Aorta (tissue), 5 donors: ENCODE measurements at places on chromosomes 12 and 14. TPM values are rescaled to one million over a fixed set of nuclear protein-coding genes. Genes with fewer than 3 reads are reported as not detected.

DNA sequence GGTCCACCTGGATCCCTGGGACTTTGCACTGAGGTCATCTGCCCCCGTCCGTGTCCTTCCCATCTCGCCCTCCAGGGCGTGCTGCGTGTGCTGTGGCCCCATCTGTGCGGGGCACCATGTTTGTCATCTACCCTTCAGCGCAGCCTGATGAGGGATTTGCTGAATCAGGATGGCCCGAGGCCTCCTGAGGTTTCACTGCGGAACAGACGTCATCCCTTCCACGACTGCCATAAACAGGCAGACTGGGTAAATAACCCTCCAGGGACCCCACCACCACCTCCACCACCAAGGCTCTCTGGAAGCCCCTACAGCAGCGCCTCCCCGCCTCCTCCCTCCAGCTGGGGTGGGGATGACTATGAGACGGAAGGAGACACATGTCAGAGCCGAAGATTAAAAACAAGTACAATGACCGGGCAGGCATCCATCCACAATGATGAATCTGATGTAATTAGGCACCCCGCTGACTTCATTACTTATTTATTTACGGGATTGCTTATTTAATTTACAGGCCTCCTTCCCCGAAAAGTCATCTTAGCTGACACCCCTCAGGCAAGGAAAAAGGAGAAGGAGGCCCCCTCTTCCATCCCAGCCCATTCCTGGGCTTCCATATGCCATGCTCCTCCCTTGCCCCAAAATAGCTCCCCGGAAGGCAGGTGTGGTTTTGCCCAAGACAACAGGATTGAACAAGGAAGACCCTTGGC, 39.4 kb downstream of the NCOR2 start:
- H3K4me1 ChIP-seq, result no peaks in the 10 kb centered on the region
- H3K4me3 ChIP-seq, result no peak overlapping the region
- peak; percentile 72 for DNase-seq
- H3K27me3 ChIP-seq, result no peaks in the 10 kb centered on the region

- H3K4me1 ChIP-seq, result no peaks in the 10 kb centered on the region
- H3K27ac ChIP-seq, result no peak overlapping the region
- H3K27me3 ChIP-seq, result no peaks in the 10 kb centered on the region
- H3K36me3 ChIP-seq, result no peaks in the 10 kb centered on the region
- no peak for DNase-seq
These were observed 28.8 kb downstream of the HECTD4 start for GRCh38 chr12:112353393-112353792.

DNA sequence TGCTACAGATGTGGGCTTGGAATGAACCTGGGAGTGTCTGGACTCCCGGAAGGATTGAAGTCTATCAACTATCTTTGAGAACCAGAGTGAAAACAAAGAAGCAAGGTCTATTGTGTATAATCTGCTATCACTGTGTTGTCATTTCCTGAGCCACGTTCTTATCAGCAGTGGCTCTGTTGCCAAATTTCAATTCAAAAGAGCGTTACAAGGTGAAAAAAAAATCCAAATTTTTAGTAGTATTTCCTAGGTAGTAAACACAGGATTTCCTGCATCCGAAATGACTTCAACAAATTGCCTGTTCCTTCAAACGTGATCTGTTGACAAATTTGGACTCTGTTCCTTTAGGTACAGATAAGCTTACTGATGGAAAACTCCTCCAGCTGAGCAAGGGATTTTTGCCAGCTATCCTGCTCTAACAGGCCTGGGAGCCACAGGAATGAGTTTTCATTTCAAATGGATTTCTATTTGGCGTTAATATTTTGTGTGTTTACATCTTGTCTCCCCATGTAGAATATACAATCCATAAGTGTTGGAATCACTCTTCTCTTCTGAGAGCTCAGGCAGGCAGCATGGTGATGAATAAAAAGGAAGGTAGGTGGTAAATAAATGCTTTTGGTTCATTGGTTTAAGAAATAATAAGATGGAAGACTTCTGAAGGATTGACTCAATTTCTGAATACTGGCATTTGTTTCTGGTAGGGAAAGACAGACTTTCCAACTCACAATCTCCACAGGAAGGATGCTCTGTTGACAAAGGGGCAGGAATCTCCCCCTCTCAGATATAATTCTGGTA, 58.5 kb downstream of the GPR135 start:
- H3K4me1 ChIP-seq, result peaks cover 3% of the 10 kb centered on the region
- H3K36me3 ChIP-seq, result no peaks in the 10 kb centered on the region
- DNase-seq, result no peak
- H3K4me3 ChIP-seq, result no peak overlapping the region
- no peak overlapping the region for H3K27ac ChIP-seq
- H3K27me3 ChIP-seq, result no peaks in the 10 kb centered on the region

Gene SLC5A8
- not detected for total RNA-seq

Gene IL26
- not detected for total RNA-seq

Gene CISTR
- not detected for total RNA-seq

Gene SP7
- not detected for total RNA-seq
